Stimulated activated CD8-positive, alpha-beta memory T cell treated with anti-CD3 and anti-CD28 coated beads, Interleukin-12 subunit alpha, Interleukin-12 subunit beta, amount 100 ng/mL, for 1 hour (primary cell): ENCODE measurements at places on chromosomes 5 and 9.

GRCh38 chr5:36763454-36763853 is 113.1 kb upstream of the NIPBL start:
- no peak for DNase-seq

- no peak for DNase-seq
Observed at GRCh38 chr9:119278171-119278570, 91.1 kb downstream of the BRINP1 start.

GRCh38 chr5:157106630-157107461 is 2.0 kb downstream of the HAVCR2 start:
- DNase-seq, result no peak

DNA sequence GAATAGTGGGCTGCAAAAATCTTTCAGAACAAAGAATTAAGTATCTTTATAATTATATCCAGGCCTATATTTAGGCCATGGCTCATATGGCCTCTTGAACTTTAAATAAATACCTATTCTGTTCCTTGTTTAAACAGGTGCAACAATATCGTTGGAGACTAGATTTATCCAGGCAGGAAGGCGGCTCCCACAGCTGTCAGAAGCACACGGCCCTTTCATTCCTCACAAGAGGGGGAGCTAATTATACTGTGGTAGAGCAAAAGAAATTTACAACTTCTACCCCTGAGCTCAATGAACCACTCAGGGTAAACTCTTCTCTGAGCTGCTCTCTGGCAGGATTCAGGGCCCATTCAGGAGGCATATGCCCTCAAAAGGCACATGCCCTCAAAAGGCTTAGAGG is 31.3 kb downstream of the TMEM174 start:
- DNase-seq, result no peak

DNA sequence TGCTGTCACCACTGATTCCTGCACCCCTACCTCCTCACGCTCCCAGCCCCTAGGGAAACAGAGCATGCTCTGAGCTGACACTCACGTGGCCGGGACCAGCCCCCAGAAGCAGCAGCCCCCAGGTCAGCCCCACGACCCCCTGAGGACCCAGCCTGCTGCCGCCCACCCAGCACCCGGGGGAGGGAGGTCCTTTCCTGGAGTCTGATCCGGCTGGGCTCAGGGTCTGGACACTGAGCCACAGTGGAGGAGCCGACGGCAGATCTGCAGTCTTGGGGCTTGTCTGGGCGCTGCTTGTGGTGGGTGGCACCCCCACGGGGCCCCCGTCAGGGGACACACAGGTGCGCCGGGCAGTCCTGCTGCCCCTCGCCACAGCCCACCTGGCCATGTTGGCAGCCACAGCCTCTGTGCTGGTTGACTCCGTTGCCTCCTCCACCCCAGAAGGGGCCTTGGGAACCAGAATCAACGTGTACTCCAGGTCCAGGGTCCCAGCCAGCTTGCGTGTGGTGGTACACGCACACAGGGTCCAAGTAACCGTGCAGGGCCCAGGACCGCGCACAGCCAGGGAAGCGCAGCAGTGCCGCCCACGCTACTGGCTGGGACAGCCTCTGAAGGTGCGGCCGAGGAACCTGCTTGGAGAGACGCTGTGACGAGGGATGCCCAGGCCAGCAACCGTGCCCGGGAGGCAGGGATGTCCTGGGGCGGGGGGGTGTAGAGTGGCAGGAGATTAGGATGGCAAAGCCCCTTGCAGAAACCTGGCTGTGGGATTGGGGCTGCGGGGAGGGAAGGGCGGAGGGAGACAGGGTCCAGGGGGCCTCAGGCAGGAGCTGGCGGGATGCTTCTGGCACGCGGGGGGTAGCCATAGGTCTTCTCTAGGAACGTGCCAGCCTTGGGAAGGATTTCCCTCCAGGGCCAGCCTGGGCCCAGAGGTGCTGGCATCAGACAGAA is 3.5 kb downstream of the DNLZ start:
- DNase-seq, result no peak

GRCh38 chr5:134073404-134073803 is 41.1 kb upstream of the TCF7 start:
- no peak for DNase-seq

GRCh38 chr9:135577256-135577655 is 15.7 kb downstream of the PAEP start:
- no peak for DNase-seq

- no peak for DNase-seq
Observed at GRCh38 chr9:28967226-28967625, 1393.9 kb upstream of the C9orf72 start.

- no peak for DNase-seq
Observed at GRCh38 chr5:89443508-89443907, 560.5 kb upstream of the MEF2C start.

DNA sequence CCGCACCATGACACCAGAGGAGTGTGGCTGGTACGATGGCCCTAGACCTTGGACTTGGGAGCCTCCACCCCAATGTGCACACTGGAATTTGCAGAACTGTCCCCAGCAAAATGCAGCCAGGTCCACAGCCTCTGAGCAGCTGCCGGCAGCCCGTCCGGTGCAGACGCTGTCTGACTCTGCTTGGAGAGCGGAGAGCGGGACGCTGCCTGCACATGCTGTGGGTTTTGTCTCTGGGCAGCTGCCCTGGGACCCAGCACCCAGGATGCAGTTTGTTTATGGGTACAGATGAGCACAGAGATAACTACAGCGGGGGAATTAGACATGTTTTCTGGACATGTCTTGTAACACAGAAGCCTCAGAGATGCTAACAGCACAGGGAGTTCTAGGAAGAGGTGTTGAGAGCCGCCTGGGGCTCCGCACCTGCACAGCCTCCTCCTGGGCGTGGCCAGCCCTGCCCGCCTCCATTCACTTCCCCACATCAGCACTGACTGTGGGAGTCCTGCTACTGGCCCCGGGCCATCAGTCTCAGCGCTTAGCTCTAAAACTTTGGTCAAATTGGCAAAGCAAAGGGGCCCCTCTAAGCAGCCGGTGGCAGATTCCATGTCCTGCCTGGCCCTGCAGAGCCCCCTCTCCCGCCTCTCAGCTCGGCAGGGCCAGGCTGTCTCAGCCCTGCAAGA is 159.6 kb downstream of the IRX2 start:
- DNase-seq, result no peak

- no peak for DNase-seq
Observed at GRCh38 chr5:14295610-14296009, 152.5 kb downstream of the TRIO start.

- no peak for DNase-seq
Observed at GRCh38 chr9:120876842-120877240, at the start of gene PHF19. TSS of gene PHF19 (minus strand) at chr9:120877188. CDS start at chr9:120874741, 2,447 bp downstream.

DNA sequence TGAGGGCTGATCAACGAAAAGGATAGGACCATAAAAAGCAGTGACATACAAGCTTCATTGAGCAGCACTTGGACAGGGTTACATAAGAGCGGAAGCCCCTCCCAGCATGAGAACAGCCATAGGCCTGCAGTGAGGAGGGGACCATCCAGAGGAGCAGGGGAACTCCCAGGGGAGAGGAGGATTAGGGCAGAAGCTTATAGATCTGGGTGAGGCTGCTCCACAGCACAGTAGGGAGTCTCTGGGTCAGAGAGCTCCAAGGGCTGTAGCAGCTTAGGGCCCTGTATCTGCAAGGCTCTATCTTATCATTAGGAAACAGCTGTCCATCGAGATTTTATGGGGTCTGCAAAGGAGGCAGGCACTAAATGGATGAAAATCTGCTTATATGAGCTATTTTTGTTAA is 186.6 kb downstream of the DOCK8 start:
- DNase-seq, result no peak

GRCh38 chr5:104347119-104347708 is 784.6 kb upstream of the NUDT12 start:
- DNase-seq, result no peak
